ENCODE measurements at places on chromosomes 3 and 15. TPM values are rescaled to one million over a fixed set of nuclear protein-coding genes. Genes with fewer than 3 reads are reported as not detected.

- DNase-seq: no peak
Observed at GRCh38 chr3:155863072-155863784, 7.2 kb upstream of the GMPS start.

- no peak for DNase-seq
Observed at GRCh38 chr3:158152186-158152585, 42.3 kb downstream of the RSRC1 start.

- no peak for DNase-seq
Observed at GRCh38 chr15:48925714-48926223, 38.0 kb downstream of the SHC4 start.

- DNase-seq: no peak
Observed at GRCh38 chr3:117995842-117996437, 1038.7 kb downstream of the IGSF11 start.

DNA sequence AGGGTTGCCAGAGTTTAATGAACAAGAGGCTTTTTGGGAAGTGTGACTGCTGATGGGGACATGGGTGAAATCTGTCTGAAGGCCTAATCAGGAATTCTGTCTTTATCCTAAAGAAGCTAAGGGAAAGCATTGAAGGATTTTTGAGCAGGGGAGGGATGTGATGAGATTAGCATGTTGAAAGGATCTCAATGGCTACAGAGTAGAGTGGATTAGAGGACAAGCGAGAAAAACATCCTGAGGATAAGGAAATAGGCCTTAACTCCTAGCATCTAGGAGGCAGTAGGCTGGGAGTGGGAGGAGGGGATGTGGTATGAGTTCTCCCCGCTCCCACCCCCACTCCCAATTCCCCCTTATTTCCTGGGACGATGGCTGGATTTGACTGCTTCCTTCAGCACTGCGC is 35.1 kb upstream of the SNTN start:
- DNase-seq: no peak

DNA sequence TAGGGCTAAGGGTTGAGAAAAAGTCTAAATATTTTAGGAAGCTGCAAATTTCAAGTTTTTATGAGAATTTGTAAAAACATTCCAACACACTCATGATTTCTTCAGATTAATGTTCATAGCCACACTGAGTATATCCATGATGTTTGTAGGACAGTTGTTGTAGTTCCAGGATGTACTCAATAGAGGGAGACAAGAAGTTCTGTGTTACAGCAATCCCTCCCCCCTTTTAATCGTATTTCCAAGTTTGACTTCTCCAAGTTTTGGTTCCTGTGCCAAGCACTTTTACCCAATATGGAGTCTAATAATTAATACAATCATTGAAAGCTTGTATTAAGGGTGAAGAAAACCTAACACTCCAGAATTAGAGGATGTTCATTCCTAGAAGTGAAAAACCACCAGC is 143.4 kb downstream of the FEZF2 start:
- DNase-seq: no peak

DNA sequence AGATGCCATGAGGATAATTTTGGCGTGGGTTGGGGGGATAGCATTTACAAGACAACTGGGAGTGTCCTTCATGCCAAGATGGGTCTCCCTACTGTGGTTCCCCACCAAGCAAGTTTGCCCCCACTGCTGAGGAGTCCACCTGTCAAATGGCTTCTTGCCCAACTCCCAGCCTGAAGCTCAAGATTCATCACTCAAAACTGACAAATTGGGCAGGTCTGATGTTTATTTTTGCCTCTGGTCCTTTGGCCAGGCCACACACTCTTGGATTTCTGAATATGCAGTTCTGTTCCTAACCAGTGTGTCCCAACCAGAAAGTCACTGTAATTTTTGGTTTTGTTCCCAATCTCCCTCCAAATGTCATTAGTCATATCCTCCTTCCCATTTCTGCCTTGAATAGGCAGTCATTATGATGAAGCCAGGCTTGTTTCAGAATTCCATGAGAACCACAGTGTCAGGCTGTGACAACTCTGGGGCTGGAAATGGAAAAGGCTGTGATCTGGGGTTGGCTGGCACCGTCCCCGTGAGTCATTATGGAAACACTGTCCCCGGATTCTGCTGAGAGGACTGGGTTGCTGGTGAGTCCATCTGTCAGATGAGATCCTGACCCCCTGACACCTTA is 29.3 kb upstream of the MEF2A start:
- DNase-seq: no peak

TLNRD1 gene
- 38.6 TPM for total RNA-seq

DNA sequence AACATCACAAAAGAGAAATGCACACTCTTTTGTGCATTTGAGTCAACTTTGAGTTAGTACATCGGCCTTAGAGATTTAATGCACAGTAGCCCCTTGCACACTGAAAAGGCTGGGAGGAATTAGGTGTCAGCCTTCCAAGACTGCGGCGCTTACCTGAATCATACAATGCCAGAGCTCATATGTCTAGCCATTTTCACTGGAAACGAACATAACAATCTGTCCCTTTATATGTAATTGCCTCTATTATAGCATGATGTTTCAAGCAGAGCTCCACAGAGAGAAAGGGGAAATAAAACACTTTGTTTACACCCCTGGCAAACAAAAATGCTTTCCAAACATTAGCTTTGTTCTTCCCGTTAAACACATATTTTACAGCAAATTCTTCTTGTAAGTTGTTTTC is 315.7 kb upstream of the SLCO3A1 start:
- DNase-seq: no peak

EOMES gene
- 37.1 TPM for total RNA-seq

MAP3K13 gene
- total RNA-seq: 15.2 TPM

FBXL2 gene
- total RNA-seq: not detected

DNA sequence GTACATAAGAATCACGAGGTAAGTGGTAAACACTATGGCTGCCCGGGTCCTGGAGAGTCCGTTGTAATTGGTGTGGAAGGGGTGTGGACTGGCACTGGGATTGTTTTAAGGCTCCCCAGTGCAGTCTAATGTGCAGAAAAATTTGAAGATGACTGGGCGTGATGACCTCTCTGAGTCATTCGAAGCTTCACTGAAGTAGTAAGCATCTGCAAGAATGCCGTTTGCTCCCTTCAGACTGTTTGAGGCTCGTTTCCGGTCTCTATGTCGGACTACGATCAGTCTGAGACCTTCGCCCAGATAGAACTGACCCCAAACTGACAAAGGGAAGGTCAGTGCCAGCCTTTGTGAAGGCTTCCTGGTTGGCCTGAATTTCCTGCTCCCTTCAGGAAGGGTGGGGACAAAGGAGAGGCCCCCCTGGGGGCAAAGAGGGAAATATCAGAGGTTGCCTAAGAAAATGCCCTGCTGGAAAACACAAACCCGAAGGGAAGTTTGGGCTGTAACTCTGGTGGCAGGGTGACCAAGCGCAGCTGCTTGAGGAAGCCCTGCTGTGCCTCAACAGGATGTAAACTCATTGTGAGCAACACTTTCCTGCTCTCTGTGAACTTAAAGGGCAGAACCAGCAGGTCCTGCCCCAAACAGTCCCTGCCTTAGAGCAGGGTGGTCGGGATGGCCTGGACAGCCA is 34.6 kb downstream of the BTD start:
- DNase-seq: no peak

DNA sequence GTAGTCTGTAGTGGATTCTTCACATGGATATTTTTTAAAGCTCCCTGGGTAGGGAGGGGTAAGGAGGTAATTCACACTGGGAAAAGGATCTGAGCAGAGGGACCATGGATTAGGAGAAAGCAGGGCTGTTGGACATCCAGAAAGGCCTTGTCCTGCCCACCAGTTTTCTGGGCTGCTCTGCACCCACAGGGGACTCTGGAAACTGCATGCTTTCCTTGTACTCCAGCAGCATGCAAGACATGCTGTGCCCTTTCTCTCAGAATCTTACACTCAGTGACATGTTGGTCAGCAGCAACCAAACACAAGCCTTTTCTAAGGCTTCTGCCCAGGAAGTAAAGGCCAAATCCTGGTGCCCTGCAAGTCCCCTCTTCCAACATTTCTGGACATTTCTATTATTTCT is 2.5 kb upstream of the FBN1 start:
- no peak for DNase-seq

TMEM40 gene
- not detected for total RNA-seq

DNA sequence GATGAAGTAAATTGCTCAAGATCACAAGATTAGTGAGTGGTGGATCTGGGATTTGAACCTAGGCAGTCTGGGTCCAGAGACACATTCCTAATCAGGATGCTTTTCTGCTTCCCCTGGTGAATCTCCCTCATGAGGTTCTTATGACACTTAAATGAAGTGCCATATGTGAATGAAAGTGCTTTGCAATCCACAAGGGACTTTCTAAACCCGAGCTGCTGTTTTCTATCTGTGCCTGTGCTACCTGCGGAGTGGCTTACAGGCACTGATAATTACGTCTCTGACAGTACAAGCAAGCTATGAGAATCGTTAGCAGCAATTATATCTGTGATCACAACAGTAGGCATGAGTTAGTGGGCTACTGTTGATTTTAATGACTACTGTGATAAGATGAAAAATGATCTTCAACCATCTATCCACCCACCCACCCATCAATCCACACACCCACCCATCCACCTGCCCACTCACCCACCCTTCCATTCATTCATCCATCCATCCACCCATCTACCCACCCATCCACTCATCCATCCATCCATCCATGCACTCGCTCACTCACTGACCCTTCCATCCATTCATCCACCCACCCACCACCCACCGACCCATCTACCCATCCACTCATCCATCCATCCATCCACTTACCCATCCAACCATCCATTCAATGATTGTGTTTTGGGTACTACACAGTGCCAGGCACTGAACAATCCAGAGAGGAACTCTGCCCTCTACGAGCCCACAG is 51.8 kb downstream of the ATP2B2 start:
- DNase-seq: no peak

GRCh38 chr3:51379301-51379700 is 5.8 kb upstream of the MANF start:
- DNase-seq: no peak

DNA sequence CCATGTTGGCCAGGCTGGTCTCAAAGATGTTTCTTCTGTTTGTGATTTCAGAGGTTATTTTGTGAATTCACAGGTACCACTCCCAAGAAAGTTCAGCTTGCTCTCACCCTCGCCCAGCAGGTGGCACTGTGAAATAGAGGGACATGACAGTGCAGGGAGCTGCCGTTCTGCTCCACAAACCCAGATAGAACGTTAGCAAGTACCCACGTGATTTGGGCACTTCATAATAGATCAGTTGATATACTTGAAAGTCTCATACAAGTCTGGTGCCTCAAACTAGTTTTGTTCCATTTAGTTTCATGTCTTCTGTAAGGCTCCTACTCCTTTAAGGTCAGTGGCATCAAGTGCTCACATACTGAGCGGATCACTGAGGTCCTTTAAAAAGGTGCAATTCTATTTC is 45.5 kb downstream of the FILIP1L start:
- peak; percentile 75 for DNase-seq

DNA sequence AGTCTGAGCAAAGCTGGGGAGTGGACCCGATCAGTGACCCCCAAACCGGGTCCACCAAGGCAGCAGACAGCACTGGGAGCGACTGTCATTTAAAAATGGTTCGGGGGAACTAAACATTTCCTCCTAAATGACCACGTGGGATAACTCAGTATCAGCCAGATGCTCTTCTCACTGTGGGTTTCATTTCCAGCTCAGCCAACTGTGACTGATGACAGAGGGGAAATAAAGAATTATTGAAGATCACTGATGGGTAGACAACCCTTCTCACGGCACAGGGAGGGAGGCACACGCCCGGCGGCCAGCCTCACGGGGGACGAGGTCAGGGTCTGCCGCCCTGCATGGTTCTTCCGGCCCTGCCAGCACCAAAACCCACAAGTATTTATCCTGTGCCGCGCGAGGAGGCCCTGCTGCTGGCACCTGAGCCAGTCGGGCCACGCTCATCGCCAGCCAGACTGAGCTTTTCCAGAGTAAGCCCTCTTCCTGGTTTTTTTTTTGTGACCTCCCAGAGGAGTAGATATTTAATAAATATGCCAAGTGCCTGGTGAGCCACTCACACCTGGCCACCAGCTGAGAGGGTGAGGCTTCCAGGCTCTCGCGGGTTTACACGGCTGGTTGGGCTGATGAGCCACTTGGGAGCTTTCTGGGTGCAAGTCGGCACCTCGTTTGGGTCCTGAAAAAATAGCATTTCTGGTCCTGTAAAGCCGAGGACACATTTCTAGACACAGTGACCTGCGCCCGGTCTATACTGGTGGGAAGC is 6.2 kb downstream of the MELTF start:
- no peak for DNase-seq

GRCh38 chr3:19147905-19148767 is at the start of gene KCNH8:
Gene KCNH8 (plus strand): TSS chr3:19148510. CDS start chr3:19148720, 210 bp downstream.
- no peak for DNase-seq

SCAANT1 gene
- total RNA-seq: not detected

DNA sequence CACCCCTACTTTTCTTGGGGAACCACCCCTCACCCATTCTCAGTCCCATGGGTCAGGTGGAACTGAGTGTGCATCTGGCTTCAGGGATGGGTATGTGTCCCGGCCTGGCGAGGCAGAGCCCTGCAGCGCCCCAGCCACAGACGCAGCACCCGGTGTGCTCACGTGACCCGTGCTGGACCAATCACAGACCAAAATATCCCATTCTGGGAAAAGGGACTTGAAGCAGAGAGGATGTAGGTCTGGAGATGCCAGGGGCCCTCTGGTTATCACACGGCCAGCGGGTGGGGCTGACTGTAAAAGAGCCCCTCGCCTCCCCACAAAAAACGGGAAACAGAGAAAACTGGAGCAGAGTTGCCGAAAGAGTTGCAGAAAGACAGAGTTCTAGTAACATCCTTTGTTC is 138.0 kb upstream of the RAD18 start:
- no peak for DNase-seq

CFAP100 gene
- not detected for total RNA-seq

- DNase-seq: no peak
Observed at GRCh38 chr3:74883690-74884089, 269.2 kb upstream of the CNTN3 start.

COL6A5 gene
- total RNA-seq: not detected

DNA sequence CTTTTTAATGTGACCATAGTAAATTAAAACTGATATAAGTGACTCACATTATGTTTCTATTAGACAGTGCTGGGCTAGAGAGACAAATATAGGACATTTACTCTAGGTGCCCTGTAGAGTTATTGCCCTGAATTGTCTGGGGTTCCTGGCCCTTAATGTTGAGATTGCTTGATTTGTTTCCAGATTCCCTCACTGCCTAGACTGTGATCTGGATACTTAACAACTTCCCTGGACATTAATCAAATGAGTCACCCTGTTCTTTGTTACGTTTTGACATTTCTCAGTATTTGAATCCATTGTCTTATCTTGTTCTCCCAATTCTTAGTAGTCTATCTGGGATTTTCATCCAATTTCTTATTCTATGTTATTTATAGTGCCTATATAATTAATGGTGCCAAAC is 65.8 kb downstream of the DTWD1 start:
- DNase-seq: no peak

DNA sequence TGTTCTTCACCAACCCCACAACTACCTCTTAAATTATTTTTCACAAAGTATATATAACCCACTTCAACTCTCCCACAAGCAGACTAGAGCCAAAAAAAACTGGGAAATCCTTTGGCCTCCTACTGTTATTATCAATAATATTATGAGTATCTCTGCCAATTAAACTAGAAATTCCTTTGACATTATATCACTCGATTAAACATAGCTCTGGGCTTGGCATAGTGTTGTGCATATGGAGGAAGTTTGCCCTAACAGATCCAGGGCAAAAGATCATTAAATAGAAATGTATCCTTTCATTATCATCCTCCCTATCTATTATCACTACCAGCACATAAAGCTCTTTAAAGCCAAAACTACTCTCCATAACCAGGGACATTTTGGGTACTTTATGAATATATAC is 74.9 kb downstream of the OSBPL10 start:
- DNase-seq: no peak

CCDC191 gene
- 1.5 TPM for total RNA-seq

GRCh38 chr3:53801319-53801718 is 44.9 kb downstream of the CHDH start:
- no peak for DNase-seq

- no peak for DNase-seq
Observed at GRCh38 chr15:79773128-79773527, 123.7 kb downstream of the MTHFS start.
